ENCODE measurements at places on chromosomes 2 and 18.
A peak's percentile ranks its signal among the peaks of the same experiment; 100 is the strongest.

DNA sequence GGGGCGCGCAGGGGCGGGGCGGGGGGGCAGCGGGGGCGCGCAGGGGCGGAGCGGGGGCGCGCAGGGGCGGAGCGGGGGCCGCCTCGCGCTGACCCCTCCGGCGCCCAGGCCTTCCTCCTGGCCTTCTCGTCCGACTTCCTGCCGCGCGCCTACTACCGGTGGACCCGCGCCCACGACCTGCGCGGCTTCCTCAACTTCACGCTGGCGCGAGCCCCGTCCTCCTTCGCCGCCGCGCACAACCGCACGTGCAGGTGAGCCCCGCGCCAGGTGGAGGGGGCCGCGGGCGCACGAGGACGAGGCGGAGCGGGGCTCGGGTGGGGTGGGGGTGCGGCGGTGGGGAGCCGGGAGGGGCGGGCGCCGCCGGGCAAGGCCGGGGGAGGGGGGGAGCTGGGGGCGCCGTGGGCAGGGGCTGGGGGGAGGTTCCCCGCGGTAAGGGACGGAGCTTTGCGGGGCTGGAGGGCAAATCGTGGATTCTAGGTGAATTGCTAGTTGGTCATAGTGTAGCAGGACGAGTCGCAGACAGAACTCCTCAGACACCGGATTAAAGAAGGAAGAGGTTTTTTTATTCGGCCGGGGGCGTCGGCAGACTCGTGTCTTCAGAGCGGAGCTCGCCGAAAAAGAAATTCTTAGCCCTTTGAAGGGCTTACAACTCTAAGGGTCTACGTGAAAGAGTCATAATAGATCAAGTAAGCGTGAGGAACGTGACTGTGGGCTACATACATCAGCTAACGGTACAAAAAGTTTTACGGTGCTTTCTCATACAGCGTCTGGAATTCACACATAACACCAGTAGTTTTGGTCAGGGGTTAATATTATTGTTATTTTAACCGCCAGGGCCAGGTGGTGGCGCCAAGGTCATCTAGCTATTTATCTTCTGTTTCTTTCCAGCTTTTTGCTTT, 29.9 kb downstream of the ANO7 start:
- peak; percentile 44 for DNase-seq

- DNase-seq = peak; percentile 58
Measured at GRCh38 chr2:168336786-168337388, 89.5 kb upstream of the STK39 start.

DNA sequence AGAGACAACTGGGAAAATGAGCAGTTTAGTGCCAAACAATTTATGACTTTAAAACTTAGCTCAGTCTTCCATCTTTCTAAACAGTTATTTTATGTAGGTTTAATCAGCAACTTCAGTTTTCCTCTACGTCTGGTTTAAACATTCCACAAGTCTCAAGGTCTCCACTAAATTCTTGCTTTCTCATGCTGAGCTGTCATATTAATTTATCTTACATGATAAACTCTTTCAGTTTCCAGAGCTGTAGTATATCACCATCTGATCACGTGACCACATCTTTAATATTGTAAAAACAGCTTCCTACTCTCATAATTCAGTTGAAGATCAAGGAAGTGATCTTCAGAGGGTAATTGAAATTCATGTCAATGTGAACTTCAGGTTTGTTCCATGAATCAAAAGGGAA, 158.6 kb downstream of the ZNF804A start:
- DNase-seq = no peak

DNA sequence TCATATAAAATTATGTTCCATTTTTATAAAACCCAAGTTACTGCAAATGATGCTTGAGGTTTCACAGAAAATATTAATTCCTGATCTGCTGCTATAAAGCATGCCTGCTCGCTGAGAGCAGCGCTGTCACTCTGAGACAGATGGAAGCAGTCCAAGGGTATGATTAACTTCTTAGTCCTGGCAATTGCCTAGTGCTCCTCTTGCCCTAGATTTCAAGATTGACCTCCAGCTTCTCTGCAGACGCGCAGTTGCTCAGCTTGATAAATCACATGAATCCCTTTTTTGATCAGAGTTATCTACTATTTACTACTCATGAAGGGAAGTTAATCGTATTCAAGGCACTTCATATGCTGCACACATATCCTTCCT, 154.6 kb upstream of the REV1 start:
- DNase-seq = no peak

- no peak for DNase-seq
Measured at GRCh38 chr2:153873052-153874048, 1.6 kb downstream of the GALNT13 start.

- DNase-seq = no peak
Measured at GRCh38 chr2:157782057-157782845, 93.9 kb downstream of the ACVR1 start.

DNA sequence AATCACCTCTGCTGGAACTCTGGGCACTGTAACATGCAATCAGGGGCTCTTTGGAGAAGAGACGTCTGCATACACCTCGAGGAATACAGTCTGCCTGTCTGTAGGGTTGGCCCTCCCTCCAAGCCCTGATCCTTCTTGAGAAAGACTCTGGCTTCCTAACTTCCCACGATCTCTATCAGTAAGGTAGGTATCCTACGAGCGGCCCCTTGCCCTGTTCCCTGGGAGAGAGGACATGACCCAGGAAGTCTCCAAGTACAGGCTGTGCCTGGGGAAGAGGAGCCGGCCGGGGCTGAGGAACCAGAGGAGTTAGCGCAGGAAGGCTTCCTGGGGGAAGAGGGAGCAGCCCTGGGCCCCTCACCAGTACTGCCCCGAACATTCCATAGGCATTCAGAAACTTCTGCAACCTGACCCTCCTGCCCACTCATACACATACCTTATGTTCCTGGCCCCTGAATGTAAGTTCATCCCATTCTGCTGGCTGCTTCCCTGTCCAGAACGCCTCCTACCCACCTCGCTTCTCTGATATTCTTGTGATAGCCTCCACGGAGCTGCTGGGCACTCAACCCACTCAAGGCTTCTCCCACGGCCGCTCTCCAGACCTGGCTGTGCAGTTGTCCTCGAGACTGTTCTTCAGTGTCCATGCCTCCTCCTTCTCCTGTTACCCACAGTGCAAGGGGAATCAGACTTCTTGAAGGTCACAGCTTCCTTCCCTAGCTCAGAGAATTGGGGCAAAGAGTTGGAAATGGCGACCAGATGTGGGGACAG, 116.1 kb downstream of the CYP26B1 start:
- no peak for DNase-seq

DNA sequence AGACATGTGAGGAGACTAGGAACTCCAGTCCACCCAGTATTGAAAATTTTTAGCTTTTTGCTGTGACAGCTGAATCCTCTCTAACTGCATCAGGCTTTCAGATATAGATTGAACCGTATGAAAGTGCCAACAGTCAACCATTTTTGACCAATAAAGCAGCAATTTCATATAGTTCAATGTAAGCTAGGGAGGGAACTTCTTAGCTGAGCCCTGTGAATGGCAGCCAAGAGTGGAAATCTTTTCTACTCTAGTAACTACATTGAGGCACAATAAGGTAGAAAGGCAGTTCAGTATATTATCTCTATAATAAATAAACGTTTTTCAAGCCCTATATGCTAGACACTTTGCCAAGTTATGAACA, 96.3 kb upstream of the TANK start:
- no peak for DNase-seq
